A549 treated with DMSO at 1 μM for 4 hours (cell line): ENCODE measurements at places on chromosomes 4 and X. TPM values are rescaled to one million over a fixed set of nuclear protein-coding genes. Genes with fewer than 3 reads are reported as not detected.

SULT1E1 gene
- not detected in 5 replicates for total RNA-seq

CFI gene
- 0.52 to 0.73 TPM (median 0.67 TPM) in 5 replicates for total RNA-seq

SLC49A3 gene
- 0.09 to 0.29 TPM (median 0.14 TPM) in 4 of 5 replicates, not detected in the other for total RNA-seq

C4orf46 gene
- total RNA-seq: 8.2 to 10.4 TPM (median 9.8 TPM) in 5 replicates

DSPP gene
- total RNA-seq: not detected in 5 replicates

OPHN1 gene
- total RNA-seq: 1.4 to 2.0 TPM (median 1.9 TPM) in 5 replicates

PPEF2 gene
- total RNA-seq: not detected in 5 replicates

KIT gene
- total RNA-seq: not detected in 5 replicates

ATP5ME gene
- 350 to 456 TPM (median 373 TPM) in 5 replicates for total RNA-seq

NAT8L gene
- 11.9 to 15.4 TPM (median 13.8 TPM) in 5 replicates for total RNA-seq

WNK3 gene
- total RNA-seq: 0.01 TPM in 2 of 5 replicates, not detected in the others

UBE2D3 gene
- 209 to 236 TPM (median 223 TPM) in 5 replicates for total RNA-seq

ATP8A1 gene
- 0.02 to 0.13 TPM (median 0.07 TPM) in 5 replicates for total RNA-seq
